Suppressor macrophage (primary cell): ENCODE measurements at places on chromosomes 5 and 9.

- no peak for DNase-seq
These were observed 18.9 kb downstream of the AMBP start for GRCh38 chr9:114059047-114059803.

DNA sequence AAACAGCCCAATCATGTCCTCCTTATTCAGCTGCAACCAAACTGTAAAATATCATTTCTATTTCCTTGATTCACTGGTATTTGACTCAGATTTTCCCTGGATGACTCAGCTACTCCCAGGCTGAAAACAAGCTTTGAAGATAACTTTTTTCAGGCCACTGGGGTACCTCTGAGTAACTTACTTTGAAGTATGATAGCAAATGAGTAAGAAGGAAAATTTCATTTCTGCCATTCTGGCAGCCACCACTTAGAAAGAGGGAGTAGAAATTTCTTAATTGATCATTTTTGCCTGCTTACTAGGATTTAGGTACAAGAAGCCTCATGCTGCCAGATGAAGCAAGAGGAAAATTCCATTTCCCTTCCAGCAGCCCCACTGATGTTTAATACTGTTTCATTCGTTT is 247.4 kb downstream of the PRELID2 start:
- no peak for DNase-seq

DNA sequence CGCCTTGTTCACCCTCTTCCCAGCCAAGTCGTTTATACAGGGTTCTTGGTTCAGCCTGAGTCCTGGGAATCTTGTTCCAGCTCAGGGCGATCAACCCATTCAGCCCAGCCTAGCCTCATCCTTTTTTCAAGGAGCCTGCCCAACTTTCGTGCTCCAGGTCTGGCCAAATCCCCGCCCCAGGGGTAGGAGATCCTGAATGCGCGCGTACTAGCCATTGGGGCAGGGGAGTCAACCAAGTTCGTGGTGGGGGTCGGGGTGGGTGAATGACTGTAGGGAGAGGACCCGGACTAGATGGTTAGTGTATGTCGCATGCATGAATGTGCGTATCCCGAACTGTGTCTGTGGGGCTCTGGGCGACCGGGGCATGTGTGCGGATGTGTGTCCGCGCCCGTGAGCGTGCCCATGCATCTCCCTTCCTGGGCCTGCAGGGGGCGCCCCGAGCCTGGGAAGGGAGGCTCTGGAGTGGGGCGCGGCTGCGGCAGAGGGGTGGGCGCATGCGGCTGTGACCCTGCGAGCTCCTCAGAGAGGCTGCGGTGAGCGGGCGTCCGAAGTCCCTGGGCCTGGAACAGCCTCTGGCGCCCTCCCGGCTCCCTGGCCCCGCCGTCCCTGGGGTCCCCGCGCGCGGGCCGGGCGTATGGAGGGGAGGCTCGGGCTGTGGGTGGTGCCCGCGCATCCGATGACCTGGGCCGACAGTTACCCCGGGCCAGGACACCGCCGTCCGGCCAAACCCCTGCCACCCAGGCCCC is 8.7 kb downstream of the CCL21 start:
- peak; percentile 73 for DNase-seq

DNA sequence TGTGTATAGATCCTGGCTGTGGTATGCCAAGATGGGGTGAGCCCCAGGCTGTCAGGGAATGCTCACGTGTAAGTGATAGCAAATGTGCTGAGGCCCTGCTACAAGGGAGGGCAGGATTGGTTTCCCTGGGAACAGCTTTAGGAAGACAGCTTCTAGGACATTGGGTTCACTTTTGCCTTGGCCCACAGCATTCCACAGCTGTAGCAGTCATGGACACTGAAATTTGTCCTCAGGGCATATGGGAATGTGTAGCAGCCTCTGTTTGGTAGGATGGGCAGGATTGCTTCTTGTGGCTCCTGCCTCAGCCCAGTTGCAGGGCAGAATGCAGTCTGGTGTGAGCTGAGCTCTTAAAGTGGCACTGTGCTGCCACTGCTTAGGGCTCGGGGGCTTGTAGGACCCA is 1061.7 kb upstream of the WWC1 start:
- no peak for DNase-seq

DNA sequence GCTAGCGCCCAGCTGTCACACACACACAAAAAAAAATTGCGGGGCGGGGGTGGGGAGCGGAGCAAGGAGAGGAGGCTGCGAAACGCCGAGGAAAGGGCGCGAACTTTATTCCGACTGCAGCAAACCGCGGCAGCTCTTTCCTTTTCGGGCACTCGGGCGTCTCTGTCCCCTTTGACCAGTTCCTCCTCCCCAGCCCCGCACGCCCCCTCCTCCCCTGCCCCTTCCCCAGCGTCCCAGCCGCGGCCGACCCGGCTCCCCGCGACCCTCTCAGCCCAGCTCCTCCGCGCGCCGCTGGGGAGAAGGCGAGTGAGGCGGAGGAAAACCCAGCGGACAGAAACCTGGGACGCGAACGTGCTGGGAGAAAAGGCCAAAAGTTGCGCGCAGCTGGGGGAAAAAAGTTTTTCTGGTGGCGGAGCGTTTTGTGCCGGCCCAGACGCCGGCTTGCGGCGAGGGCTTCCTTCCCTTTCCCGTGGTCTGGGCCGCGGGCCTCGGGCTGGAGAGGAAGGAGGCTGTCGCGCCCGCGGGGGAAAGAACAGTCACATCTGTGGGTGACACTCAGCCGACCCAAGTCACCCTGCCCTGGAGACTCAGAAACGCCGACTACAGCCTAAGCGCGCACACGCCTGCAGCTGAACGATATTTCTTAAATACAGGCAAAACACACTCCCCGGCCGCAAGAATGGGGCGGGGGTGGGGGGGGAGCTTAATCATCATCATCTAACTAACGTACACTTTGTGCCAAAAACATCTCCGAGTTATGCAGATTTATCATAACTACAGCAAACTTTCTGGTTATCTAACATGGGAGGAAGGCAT is 1.1 kb upstream of the BNC2 start:
- peak; percentile 86 for DNase-seq
